Hematopoietic multipotent progenitor cell (in vitro differentiated cells): ENCODE measurements at places on chromosomes 3 and 15. TPM values are rescaled to one million over a fixed set of nuclear protein-coding genes. Genes with fewer than 3 reads are reported as not detected.

The WWTR1 gene
- total RNA-seq: 0.54 TPM

DNA sequence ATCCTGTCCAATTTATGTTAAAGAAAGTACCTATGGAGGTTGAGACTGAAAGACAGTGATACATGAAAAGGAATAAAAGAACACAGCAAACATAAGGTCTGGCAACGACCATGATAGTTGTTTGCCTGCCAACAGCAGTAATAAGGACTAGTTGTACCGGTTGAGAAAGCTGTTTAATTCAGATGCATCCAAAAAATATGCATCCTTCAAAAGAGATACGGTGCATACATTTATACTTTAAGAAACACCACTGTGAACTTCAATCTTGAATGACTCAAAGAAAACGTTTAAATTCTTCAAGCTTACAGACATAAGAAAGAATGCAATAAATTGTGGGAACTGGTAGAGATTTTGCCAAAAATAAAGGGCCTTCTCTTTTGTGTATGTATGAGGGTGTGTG is 492.1 kb downstream of the NLGN1 start:
- no peak for DNase-seq

DNA sequence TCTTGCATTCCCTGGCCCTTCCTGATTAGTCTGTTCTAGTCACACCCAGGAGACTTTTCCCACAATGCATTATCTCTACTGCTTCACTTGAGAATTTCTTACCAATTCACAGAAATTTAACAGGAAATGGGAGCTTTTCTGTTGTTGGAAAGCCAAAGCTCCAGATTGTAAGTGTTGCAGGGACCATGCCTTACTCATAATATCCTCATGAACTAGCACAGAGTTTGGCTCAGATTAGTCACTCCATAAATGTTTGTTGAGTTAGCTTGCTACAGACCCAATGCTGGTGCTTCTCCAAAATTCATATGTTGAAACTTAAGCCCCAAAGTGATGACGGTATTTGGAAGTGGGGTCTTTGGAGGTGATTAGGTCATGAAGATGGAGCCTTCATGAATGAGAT is 232.6 kb downstream of the GAP43 start:
- no peak for DNase-seq

DNA sequence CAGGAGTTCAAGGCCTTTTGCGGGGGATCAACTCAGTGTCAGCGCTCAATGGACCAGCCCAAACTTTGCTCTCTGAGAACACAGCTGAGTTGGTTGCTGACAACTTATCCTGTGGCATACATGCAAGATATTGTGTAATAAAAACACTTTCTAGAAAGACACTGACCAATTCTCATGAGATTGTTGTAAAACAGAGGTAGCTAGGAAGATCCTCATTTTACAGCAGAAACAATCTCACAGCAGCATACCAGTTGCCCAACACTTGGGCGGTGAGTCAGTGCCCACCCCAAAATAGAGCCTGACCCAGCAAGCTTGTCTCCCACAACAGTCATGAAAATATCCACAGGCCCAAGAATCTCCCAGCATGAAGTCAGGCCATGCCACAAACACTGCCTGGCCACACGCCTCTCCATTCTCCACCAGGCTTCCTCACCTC is 18.2 kb downstream of the KLHL6 start:
- DNase-seq: no peak

The LYZL4 gene
- not detected for total RNA-seq

DNA sequence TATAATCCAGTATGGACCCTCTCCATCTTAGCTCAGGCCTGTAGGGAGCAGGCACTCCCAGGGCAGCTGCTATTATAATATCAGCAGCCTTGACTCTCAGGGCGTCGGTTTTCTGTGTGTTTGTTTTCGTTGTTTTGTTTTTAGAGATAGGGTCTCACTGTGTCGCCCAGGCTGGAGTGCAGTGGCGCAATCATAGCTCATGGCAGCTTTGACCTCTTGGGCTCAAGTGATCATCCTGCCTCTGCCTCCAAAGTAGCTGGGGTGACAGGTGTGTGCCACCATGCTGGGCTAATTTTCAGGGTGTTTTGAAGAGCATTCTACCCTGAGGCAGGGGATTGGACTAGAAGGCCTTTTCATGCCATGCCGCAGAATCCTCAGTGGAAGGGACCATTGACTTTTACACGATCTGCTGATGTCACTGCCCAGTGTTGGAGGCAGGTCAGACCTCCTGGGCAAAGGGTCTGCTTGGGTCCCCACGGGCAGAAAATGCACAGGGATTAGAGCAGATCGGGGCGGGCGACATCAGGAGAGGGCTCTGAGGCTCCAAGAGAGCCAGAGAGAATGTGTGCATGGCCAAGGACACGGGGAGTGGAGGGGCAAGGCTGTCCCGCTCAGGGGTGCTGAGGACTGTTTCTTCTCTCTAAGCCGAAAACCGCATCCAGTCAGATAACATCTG is 7.8 kb downstream of the MELTF start:
- no peak for DNase-seq

DNA sequence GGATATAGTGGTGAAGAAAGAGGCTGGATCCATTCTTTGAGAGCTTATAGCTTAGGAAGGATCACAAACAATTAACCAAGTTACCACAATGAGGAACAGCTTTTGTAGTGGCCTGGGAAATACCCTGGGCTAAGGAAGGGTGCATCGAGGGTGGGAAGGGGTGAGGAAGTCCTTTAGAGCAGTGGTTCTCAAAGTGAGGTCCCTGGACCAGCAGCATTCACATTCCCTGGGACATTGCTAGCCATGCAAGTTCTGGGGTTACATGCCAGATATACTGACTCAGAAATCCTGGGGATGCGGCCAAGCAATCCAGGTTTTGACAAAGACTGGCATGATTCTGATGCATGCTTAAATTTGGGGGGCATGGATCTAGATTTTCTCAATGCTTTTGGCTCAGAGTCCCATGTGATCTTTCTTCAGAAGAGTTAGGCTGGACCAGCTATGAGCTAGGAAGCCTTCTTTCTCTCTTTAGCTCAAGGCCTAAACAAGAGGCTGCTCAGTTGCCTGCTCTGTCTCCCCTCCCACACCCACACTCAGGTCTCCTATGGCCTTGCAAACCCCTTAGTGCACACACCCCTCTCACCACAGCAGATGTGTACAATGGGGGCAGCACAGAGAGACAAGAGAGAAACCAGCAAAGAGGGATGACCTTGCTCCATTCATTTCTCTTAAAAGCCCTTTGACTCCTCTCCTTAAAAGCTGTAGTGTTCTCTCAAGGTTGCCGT is 1.8 kb upstream of the CCR1 start:
- no peak for DNase-seq

The NPRL2 gene
- 39.9 TPM for total RNA-seq

- no peak for DNase-seq
Measured at GRCh38 chr3:172257648-172258400, 190.4 kb downstream of the GHSR start.

DNA sequence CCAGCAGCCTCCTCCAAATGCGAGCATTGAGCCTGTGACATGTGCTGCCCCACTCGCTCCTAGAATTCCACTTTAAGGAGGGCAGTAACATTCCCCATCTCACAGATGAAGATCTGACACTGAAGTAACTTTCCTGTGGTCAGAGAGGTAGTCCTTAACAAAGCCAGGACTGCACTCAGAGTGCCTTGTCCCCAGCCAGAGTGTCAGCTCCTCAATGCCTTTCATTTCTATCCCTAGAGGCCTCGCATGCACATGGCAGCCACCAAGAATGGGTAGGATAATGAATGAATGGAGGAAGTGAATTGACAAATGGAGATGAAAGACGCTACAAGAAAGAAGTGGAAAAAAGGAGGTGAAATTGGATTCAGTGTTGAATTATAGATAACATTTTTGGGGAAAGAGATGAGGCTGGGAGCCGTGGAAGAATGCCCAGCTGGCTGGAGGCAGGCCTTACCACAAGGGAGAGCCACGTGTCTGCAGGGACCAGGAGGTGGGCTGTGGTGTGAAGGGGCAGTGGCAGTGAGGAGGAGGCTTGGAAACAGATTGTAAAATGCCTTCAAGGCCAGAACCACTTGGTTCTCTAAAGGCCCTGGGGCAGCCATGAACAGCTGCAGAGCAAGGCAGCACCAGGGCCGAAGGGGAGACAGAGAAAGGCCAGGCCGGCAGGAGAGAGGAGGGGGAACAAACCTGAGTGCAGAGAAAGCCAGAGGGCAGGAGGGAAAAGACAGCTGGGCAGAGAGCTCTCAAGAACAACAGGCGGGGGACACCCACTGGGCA is 10.4 kb downstream of the CFAP92 start:
- no peak for DNase-seq

The EXD1 gene
- not detected for total RNA-seq

The CCR5 gene
- total RNA-seq: under 0.01 TPM

DNA sequence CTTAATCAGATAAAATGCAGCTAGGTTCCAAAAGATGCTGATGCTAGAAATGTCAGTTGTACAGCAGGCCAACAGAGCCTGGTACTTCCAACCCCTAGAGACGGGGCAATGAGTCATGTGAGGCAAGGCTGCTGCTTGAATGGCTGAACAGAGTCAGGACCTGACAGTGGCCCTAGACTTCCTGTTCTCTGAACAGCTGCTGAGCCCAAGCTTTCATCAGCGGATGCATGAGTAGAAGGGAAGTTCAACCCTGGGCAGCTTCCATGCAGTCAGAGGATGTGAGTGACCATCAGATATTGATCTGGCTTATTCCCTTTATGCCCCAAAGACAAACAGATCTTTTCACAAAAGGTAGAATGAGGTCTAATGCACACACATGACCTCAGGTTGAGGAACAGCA is 282.9 kb upstream of the COL8A1 start:
- DNase-seq: no peak

The LRRC28 gene
- total RNA-seq: 26.1 TPM

DNA sequence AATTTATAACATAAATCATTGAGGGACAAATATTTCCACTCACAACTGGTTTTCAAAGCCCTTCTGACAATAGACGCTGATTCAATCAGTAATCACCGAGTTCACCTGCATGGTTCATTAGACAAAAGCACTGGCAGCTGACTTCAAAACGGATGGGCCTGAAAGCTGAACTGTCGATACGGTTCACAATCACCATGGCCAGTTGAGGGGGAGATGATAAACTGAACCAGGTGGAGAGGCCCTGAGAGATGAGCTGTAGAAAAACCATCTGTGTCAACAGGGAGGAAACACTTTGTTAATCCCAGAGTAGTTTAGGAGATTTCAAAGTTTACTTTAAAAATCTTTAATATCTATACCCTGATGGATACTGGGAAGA is 75.0 kb downstream of the PEX5L start:
- no peak for DNase-seq

The ROPN1 gene
- not detected for total RNA-seq

GRCh38 chr3:98432575-98432974 is 30.4 kb upstream of the OR5K1 start:
- no peak for DNase-seq

- DNase-seq: peak; percentile 80
Measured at GRCh38 chr3:128591738-128592426, 58.7 kb downstream of the RPN1 start.

DNA sequence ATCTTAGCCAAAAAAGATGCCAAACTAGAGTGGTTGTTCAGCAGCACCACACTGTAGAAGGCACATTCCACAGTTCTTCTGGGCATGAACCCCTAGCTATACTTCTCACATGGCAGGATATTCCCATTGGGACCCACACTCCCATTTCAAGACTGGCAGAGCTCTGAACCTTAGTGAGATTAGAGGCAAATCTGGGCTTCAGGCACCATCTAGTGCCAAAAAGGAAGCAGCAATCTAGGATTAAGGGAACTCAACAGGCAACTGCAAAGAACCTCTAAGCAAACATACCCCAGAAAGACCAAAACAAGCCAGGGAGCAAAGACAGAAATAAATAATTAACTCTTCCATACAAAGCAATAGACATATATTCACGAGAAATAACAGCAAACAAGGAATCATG is 66.2 kb downstream of the TAFA4 start:
- DNase-seq: no peak

GRCh38 chr15:74664028-74664616 is 31.7 kb downstream of the EDC3 start:
- no peak for DNase-seq

The SLC4A7 gene
- total RNA-seq: 9.7 TPM

The FHIT gene
- total RNA-seq: 4.8 TPM

DNA sequence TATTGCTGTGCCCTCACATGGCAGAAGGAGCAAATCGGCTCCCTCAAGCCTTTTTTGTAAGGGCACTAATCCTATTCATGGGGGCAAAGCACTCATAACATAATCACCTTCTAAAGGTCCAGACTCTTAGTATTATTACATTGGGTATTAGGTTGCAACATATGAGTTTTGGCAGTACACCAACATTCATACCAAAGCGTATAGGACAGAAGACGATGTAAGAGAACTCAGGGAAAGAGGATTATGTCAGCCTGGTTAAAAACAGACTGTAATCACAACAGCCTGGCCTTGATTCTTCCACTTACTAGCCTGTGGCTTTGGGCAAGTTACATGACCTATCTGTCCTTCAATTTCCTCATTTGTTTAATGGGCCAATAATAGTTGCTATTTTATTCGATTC is 828.5 kb upstream of the NECTIN3 start:
- no peak for DNase-seq

DNA sequence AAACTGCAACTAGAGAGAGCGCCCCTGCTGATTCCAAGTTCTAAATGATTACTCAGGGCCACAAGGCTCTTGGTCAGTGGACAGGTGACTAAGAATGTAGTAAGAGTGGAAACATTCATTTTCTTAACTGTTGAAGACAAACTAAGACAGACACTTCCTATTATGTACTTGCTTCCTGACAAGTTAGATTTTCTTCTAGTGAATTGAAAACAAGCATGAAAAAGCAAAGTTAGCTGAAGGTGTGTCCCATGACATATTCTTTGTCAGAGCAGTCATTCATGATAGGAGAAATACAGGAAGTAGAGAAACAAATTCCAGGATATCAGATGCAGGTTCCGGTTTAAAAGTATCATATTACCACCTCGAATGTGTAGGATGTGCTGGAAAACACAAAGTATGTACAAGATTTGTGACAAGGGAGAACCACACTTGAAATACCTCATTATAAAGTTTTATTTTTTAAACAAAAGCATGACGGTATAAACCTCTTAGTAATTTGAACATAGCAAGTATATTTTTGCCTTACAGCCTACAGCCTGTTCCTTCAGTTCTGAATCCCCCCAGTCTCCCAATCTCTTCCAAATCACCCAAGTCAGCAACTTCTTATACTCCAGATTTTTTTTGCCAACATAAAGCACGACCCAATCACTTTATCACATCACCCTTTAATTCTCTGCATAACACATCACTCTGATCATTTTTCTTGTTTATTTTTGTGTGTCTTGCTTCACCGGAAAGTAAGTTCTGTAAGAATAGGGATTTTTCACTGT is 6.2 kb downstream of the TSPAN3 start:
- peak; percentile 35 for DNase-seq
